ENCODE measurements at places on chromosomes 1 and 21.

DNA sequence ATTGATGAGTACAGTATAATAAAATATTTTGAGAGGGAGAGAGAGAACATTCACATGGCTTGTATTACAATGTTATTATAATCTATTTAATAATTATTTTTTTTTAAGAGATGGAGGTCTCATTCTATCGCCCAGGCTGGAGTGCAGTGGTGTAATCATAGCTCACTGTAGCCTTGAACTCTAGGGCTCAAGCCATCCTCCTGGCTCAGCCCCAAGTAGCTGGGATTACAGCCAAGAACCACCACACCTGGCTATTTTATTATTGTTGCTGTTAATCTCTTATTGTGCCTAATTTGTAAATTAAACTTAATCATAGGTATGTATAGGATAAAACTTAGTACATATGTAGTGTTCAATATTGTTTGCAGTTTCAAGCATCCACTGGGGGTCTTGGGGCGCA, 57.8 kb downstream of the HS2ST1 start:
- DNase-seq: no peak

DNA sequence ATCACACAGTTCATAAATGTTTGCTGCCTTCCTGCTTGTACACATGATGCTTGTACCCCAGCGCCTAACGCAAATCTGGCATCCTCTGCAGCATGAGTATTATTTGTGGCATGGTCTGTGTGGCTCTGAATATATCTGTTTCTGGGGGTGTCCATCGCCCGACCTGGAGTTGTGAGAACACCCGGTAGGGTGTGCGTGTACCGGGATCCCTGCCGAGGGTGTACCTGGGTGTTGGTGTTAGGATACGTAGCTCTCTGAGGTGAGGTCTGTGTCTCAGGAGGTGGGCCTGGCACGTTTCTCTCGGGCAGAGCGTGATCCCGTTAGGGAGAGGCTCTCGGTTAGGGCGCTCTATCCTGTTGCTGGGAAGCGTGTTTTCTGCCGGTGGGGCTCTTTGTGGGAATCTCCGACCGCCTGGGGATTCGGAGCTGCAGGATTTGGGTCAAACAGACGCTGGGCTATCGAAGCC, 10.4 kb upstream of the CDC20 start:
- no peak for DNase-seq

- no peak for DNase-seq
Observed at GRCh38 chr1:243727503-243728203, 122.4 kb downstream of the AKT3 start.

GRCh38 chr1:60998786-60999185, 83.6 kb upstream of the NFIA start:
- no peak for DNase-seq

DNA sequence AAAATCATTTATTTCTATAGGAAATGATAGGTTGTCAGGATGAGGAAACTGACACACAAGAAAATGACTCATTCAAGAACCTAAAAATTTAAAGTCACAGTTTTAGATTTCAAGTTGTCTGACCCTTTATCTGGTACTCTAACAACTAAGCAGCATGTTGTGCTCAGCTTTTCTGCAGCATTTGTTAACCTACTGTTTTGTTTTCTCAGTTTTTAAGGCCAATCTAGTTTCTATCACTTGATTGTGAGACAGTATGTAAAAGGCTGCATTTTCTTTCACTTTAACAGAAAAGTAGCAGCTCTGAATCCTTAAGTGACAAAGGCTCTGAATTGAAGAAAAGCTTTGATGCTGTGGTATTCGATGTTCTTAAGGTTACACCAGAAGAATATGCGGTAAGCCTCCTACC, 59.1 kb downstream of the RALGPS2 start:
- no peak for DNase-seq
